ENCODE measurements at places on chromosomes 4 and X. TPM values are rescaled to one million over a fixed set of nuclear protein-coding genes. Genes with fewer than 3 reads are reported as not detected.

The RAB39B gene
- total RNA-seq, result 0.69 TPM

The SOWAHB gene
- 0.05 TPM for total RNA-seq

The ITIH6 gene
- not detected for total RNA-seq

The HAUS3 gene
- 11.9 TPM for total RNA-seq

The ARX gene
- total RNA-seq, result not detected

The STS gene
- total RNA-seq, result 5.0 TPM

The BEX5 gene
- total RNA-seq, result not detected

The RPS3A gene
- 3,002 TPM for total RNA-seq

The TLR3 gene
- total RNA-seq, result 2.1 TPM

The TEX11 gene
- 1.5 TPM for total RNA-seq

The RNF212 gene
- total RNA-seq, result 1.8 TPM

The PDLIM3 gene
- 158 TPM for total RNA-seq
